Activated CD4-positive, alpha-beta T cell treated with anti-CD3 and anti-CD28 coated beads, Interleukin-2, amount 50 U/mL, for 4 hours (primary cell): ENCODE measurements at places on chromosomes 4 and X.

- DNase-seq = no peak
Observed at GRCh38 chrX:10576777-10577447, 43.5 kb downstream of the MID1 start.

GRCh38 chr4:530017-530781, 31.2 kb downstream of the PIGG start:
- no peak for DNase-seq

DNA sequence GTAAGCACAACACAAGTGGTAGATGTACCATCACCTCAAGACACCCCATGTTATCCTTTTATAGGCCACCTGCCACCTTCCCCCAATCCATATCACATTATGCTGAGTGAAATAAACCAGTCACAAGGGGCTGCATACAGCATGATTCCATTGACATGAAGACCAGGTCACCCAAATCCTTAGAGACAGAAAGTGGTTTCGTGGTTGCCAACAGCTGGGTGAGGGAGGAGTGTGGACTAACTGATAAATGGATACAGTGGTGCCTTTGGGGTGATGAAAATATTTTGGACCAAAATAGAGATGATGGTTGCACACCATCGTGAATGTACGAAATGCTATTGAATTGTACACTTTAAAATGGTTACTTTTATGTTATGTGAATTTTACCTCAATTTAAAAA, 65.7 kb upstream of the DMD start:
- no peak for DNase-seq

- no peak for DNase-seq
Observed at GRCh38 chr4:38829237-38829636, 24.6 kb upstream of the TLR1 start.
